NCI-H1436 (cell line): ENCODE measurements at places on chromosomes 1 and 21.

DNA sequence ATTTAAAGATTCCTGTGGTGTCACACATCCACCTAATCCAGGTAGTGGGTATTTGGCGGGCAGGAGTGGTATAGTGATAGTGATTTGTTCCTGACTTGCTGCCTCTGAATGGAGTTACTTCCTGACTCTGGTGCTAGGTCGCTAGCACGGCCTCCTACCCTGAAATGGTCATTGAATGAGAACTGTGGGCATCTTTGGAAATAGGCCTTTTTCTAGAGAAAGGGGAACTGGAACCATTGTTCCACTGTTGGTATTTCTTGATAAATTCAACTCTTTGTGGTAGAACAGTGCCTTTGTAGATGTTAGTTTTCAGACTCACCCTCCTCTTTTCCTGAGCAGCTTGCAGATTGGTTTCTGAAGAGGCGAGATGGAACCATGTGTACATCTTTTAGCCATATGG, 1.5 kb downstream of the QSOX1 start:
- no peak for DNase-seq

DNA sequence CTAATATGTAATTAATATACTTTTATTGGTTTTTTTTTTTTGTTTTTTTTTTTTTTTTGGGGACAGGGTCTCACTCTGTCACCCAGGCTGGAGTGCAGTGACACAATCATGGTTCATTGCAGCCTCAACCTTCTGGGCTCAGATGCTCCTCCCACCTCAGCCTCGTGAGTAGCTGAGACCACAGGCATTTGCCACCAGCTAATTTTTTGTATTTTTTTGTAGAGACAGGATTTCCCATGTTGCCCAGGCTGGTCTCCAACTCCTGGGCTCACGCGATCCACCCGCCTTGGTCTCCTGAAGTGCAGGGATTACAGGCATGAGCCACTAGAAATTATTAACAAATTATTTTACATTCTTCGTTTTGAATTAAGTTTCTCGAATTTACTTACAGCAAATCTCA, 16.8 kb upstream of the POGZ start:
- DNase-seq = no peak

DNA sequence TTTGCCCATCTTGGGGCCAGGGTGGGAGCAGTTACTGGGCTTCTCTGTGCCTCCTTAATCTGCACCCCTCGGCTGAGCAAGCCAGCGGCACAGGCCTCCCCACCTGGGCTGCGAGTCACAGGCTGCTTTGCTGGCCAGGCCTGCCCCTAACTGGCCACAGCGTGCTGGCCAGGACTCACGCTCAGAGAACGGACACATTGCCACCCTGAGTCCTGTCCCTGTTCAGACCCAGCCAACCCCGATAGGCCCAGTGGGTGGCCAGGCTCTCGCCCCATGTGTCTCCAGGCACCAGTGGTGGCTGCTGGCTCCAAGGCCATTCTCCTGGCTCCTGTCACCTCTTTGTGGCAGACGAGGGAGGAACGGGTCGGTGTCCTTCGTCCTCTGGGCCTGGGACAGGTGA, 61.3 kb downstream of the MORN1 start:
- no peak for DNase-seq

GRCh38 chr1:69492286-69492685, 75.4 kb upstream of the LRRC7 start:
- no peak for DNase-seq

DNA sequence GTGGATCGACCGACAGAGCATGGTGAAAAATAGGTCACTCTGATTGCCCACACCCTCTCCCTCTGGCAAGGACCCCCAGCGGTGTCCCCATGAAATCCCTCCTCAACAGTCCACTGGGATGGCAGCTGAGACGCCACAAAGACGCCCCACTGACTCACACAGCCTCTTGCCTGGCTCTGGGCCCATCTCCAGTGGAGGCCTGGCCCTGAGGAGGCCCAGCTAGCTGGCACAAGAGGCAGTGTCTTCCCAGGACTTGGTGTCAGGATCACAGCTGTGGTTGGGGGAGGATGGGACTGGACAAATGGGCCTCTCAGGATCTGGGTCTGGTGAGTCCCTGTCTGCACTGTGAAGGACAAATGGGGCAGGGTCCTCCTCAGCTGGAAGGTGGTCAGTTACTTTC, 4.6 kb downstream of the ALX3 start:
- no peak for DNase-seq

DNA sequence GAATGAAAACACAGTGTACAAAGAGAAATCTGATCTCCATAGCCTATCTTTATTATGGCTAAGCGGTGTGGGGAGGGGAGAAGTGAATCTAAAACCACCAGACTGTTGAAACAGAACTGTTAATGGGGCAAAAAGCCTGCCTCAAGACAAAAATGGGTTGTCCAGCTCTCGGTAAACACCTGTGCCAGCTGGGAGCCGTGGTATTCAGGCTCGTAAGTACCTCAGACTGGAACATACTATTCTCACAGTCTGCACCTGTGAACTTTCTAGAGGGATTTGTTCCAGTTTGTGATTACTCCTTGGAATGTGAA, 42.7 kb upstream of the ATP1A1 start:
- no peak for DNase-seq

DNA sequence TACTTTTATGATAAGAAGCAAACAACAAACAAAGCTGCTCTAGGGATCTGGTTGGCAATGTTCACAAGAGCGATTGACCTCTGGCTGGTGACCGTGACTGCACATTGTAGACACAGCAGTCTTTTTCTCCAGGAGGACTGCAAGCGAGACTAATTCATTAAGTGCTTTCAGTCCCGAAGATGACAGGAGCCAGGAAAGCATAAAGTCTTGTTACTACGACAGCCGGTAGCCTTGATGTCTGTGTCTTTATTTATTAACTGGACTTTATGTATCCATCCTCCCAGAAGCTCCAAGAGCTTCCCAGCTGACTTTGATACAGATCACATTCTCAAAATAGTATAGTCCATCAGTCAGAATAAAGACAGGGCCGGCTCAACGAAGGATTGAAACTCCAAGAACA, 18.2 kb downstream of the FAM163A start:
- DNase-seq = no peak

GRCh38 chr1:204146309-204146708, 5.5 kb downstream of the ETNK2 start:
- no peak for DNase-seq
